ENCODE measurements at places on chromosomes 12 and 14. TPM values are rescaled to one million over a fixed set of nuclear protein-coding genes. Genes with fewer than 3 reads are reported as not detected.

Gene KCNH3
- 1.4 TPM for polyA plus RNA-seq

DNA sequence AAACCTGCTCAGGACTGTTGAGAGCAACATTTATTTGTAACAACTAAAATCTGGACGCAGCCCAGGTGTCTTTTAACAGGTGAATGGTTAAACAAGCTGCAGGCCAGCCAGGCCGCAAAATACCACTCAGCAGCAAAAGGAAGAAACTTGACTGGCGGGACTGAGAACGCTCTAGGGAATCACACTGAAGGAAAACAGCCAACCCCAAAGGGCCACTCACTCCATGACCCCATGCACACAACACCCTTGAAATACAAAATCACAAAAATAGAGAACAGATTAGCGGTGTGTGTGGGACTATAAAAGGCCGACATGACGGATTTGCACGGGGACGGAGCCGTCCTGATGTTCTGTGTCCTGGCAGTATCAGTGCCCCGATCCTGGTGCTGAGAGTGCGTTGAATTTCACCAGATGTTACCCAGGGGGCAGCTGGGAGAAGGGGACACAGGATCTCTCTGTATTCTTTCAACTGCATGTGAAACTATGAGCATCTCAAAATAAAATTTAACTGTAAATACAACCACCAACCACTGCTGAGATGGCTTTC lies 23.0 kb downstream of the VPS37B start:
- H3K36me3 ChIP-seq, result peaks cover 28% of the 10 kb centered on the region
- no peak overlapping the region for H3K4me3 ChIP-seq
- peaks cover 78% of the 10 kb centered on the region for H3K4me1 ChIP-seq

Gene LPAR5
- polyA plus RNA-seq, result 26.5 TPM

DNA sequence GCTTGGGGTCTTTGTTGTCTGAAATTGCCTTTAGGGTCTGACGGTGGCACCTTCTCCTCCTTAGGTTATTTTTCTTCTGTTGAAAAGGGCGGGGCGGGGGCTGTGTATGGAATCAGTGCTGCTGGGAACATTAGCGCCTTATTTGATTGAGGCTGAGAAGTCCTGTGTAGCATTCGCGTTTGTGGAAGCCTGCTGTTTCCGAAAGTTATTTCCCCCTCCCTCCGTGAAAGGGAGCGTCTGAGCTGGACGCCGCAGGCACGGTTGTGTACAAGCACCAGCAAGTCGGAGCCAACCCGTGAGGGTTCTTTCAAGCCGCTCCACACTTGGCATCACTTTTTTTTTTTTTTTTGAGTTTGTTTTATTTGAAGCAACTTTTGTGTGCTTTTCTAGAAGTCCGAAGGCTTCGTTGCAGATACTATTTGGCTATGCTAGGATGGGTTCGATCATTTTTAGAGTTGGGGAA lies 1.1 kb downstream of the SYNE2 start:
- peak; percentile 48 for DNase-seq
- peaks cover 49% of the 10 kb centered on the region for H3K4me1 ChIP-seq
- peak overlapping the region; percentile 73 for H3K27ac ChIP-seq
- peak overlapping the region; percentile 82 for H3K4me3 ChIP-seq

Gene KRT6B
- not detected for polyA plus RNA-seq

GRCh38 chr12:58491306-58491705 lies 429.0 kb downstream of the LRIG3 start:
- no peak overlapping the region for H3K4me3 ChIP-seq
- no peaks in the 10 kb centered on the region for H3K36me3 ChIP-seq
- H3K4me1 ChIP-seq, result no peaks in the 10 kb centered on the region
- DNase-seq, result no peak

GRCh38 chr12:121611306-121611705 lies 15.0 kb upstream of the ORAI1 start:
- no peaks in the 10 kb centered on the region for H3K36me3 ChIP-seq
- no peak overlapping the region for H3K27ac ChIP-seq
- H3K4me1 ChIP-seq, result no peaks in the 10 kb centered on the region
- no peak overlapping the region for H3K4me3 ChIP-seq
- no peak for DNase-seq
- no peaks in the 10 kb centered on the region for H3K27me3 ChIP-seq

GRCh38 chr12:81819991-81820633 lies 61.0 kb upstream of the PPFIA2 start:
- no peaks in the 10 kb centered on the region for H3K4me1 ChIP-seq
- H3K27me3 ChIP-seq, result no peaks in the 10 kb centered on the region
- no peak overlapping the region for H3K27ac ChIP-seq

Gene REP15
- not detected for polyA plus RNA-seq

DNA sequence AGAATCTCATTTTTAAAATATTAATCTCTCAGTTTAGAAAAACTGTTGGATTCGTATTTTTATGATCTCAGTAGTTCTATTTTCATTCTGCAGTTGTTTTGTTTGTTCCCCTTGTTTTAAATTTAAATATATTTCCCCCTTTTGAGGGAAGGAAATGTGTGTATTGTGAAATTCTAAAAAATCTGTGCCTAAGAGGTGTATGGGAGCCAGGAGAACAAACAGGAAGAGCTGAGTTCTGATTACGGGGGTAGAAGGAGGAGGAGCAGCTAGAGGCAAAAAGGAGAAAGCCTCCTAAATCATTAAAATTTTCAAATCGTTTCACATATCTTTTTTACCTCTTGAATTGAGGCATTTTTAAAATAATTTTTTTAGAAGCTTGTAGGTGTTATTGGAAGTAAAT lies 2.3 kb downstream of the RDH12 start:
- no peak overlapping the region for H3K27ac ChIP-seq
- DNase-seq, result no peak
- no peaks in the 10 kb centered on the region for H3K36me3 ChIP-seq
- H3K4me1 ChIP-seq, result no peaks in the 10 kb centered on the region

DNA sequence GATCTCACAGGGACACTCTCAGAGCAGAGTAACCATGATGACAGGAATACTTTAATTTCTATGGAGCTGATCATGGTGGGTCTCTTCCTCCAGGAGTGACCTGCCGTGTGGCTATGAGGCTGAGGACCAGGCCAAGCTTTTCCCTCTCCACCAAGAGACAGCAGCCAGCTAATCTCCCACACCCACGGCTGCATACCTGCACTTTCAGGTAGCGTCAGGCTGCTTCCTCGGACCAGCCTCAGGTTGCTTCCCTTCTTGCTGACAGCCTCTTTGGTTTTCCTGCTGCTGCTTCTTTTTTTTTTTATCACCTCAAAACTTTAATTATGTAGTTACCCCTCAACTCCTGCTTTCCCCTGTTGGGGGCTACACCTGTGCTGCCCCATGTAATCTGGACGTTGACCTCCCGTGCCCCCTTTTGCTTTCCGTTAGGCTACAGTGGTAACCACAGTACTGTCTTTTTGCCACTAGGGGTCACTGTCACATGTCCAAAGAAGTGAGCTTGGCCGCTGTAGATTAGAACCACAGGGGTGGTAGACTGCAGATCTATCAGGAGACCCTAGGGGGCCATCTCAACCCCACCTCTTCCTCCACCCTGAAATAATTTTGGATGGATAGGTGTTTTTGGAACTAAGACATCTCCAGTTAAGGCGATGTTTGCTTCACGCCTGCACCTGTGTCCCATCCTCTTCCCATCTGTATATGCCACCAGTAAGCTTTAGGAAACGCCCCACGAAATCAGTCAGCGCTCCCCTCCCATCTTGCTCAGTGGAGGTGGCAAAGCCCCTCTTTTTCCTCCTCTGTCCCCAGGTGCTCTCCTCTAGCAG lies 7.8 kb upstream of the PIP4K2C start:
- H3K4me3 ChIP-seq, result no peak overlapping the region
- peak; percentile 49 for DNase-seq
- H3K4me1 ChIP-seq, result no peaks in the 10 kb centered on the region
- no peaks in the 10 kb centered on the region for H3K36me3 ChIP-seq
- H3K27me3 ChIP-seq, result no peaks in the 10 kb centered on the region
- H3K27ac ChIP-seq, result no peak overlapping the region

Gene ADCY6
- not detected for polyA plus RNA-seq

DNA sequence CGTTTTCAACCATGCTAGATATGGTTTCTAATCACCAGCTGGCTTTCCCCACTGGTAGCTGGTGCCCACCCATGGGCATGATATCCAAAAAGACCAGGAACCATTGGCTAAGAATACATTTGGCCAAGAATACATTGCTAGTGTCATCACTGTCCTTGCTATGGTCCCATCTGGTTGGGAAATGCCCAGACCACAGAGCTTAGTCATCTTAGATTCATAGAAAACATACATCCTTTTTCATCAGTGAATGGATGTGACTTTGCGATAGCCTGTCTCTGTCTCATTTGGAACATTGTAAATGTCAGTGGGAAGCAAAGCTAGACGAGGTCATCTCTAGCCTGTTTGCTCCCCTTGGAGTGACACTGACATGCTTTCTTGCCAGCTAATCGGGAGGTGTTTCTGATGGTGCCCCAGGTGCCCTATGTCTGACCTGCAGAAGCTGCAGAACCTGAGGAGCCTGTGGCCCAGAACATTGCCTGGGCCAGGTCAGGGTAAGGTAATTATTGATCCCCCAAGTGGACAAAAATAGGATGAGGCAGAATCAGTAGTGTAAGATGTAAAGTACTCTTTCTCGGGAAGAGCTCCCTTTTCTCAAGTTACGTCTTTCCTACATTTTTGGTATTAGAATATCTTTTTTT lies 194.8 kb downstream of the SLC41A2 start:
- H3K4me3 ChIP-seq, result no peak overlapping the region
- H3K4me1 ChIP-seq, result peaks cover 11% of the 10 kb centered on the region
- no peaks in the 10 kb centered on the region for H3K27me3 ChIP-seq
- no peak overlapping the region for H3K27ac ChIP-seq

GRCh38 chr14:91361233-91361811 lies 56.3 kb downstream of the CCDC88C start:
- peaks cover 70% of the 10 kb centered on the region for H3K4me1 ChIP-seq
- H3K36me3 ChIP-seq, result peaks cover 12% of the 10 kb centered on the region
- DNase-seq, result no peak
- H3K27ac ChIP-seq, result no peak overlapping the region
- H3K27me3 ChIP-seq, result no peaks in the 10 kb centered on the region

Gene KRT85
- not detected for polyA plus RNA-seq

Gene LMO3
- not detected for polyA plus RNA-seq

Gene PRB2
- not detected for polyA plus RNA-seq

DNA sequence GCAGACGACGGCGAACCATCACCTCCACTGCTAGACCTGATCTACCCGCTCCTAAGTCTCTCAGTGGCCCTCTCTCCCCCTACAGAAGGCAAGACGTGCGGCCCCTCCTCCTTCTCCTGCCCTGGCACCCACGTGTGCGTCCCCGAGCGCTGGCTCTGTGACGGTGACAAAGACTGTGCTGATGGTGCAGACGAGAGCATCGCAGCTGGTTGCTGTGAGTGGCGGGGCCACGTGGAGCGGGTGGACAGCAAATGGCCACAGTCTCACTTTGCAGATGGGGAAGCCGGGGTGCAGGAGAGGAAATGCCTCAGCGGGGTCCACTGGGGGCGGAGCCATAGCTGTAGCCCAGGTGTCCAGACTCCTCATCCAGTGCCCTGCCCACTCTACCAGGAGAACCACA lies 21.4 kb upstream of the NXPH4 start:
- no peaks in the 10 kb centered on the region for H3K4me1 ChIP-seq
- H3K4me3 ChIP-seq, result no peak overlapping the region
- H3K36me3 ChIP-seq, result no peaks in the 10 kb centered on the region

- no peak overlapping the region for H3K27ac ChIP-seq
- no peak for DNase-seq
- no peaks in the 10 kb centered on the region for H3K4me1 ChIP-seq
- no peaks in the 10 kb centered on the region for H3K27me3 ChIP-seq
These were observed 416.2 kb upstream of the CCDC196 start for GRCh38 chr14:66069830-66070541.

GRCh38 chr14:61774861-61775260 lies 12.6 kb downstream of the SNAPC1 start:
- no peaks in the 10 kb centered on the region for H3K36me3 ChIP-seq
- peaks cover 4% of the 10 kb centered on the region for H3K4me1 ChIP-seq
- no peak overlapping the region for H3K27ac ChIP-seq

DNA sequence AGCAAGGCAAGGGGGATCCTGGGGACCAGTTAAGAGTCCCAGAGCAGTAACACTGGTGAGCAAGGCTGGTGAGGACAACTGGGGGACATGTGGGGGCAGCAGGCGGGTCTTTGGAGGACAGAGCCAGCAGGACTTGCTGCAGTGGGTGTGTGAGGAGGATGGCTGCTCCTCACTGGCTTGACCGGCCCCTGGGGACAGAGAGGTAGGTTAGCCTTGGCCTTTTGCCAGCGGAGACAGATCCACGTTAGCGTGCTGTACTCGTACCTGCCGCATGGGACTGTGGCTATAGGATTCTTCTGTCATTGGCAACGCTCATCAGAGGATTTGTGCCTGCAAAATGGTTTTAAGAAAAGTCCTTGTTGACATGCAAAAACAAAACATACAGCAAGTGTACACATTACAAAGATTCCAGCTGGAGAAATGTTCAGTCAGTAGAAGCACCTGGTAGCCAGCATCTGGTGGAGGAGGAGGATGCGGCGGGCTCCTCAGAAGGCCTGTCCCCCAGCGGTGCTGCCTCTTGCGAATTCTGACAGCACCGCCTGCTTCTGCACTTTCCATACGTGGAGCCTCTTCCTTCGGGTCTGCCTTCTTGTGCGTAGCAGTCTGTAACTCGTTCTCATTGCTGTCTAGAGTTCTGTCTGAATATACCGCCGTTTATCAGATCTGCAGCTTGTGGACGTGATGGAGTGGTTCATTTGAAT lies 91.3 kb downstream of the EP400 start:
- no peak for DNase-seq
- peaks cover 50% of the 10 kb centered on the region for H3K36me3 ChIP-seq
- H3K4me1 ChIP-seq, result no peaks in the 10 kb centered on the region
- H3K27ac ChIP-seq, result no peak overlapping the region

DNA sequence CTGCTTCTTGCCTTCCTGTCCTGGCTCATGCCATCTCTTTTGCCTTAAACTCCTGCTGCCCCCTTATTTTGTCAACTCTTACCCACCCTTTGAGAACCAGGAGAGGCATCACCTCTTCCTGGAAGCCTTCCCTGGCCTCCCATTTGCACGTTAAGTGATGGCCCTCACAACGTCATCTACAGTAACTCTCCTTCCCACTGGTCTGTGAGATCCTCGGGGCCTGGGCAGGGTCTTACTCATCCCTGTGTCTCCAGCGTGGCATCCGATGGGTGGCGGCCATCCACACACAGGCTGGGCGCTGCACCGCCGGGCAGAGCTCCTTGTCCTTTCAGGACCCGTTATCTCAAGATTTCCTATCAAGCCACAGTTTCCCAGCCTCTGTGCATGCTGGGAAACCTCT lies 16.8 kb upstream of the CACNA2D4 start:
- H3K27me3 ChIP-seq, result no peaks in the 10 kb centered on the region
- no peak for DNase-seq
- no peak overlapping the region for H3K27ac ChIP-seq
- peaks cover 6% of the 10 kb centered on the region for H3K4me1 ChIP-seq

Gene ZNF385A
- polyA plus RNA-seq, result not detected

Gene CLEC9A
- not detected for polyA plus RNA-seq

- H3K36me3 ChIP-seq, result no peaks in the 10 kb centered on the region
- no peak for DNase-seq
- H3K4me3 ChIP-seq, result no peak overlapping the region
- H3K4me1 ChIP-seq, result no peaks in the 10 kb centered on the region
- H3K27ac ChIP-seq, result no peak overlapping the region
These were observed 73.7 kb upstream of the RHOJ start for GRCh38 chr14:63130531-63130930.

Gene FAM181A
- not detected for polyA plus RNA-seq

Measured in CD8-positive, alpha-beta memory T cell (primary cell).